Muscle of arm (tissue), 14 donors: ENCODE measurements at places on chromosomes 11 and 22. TPM values are rescaled to one million over a fixed set of nuclear protein-coding genes. Genes with fewer than 3 reads are reported as not detected.

GRCh38 chr11:3188496-3189195 is 23.5 kb upstream of the OSBPL5 start:
- DNase-seq: no peak

GRCh38 chr22:22553735-22554586 is 5.1 kb downstream of the PRAME start:
- no peak for DNase-seq

- DNase-seq: no peak
Measured at GRCh38 chr22:49333206-49333605, 494.5 kb downstream of the BRD1 start.

GRCh38 chr11:116853461-116854073 is 16.1 kb upstream of the APOA1 start:
- DNase-seq: no peak

DNA sequence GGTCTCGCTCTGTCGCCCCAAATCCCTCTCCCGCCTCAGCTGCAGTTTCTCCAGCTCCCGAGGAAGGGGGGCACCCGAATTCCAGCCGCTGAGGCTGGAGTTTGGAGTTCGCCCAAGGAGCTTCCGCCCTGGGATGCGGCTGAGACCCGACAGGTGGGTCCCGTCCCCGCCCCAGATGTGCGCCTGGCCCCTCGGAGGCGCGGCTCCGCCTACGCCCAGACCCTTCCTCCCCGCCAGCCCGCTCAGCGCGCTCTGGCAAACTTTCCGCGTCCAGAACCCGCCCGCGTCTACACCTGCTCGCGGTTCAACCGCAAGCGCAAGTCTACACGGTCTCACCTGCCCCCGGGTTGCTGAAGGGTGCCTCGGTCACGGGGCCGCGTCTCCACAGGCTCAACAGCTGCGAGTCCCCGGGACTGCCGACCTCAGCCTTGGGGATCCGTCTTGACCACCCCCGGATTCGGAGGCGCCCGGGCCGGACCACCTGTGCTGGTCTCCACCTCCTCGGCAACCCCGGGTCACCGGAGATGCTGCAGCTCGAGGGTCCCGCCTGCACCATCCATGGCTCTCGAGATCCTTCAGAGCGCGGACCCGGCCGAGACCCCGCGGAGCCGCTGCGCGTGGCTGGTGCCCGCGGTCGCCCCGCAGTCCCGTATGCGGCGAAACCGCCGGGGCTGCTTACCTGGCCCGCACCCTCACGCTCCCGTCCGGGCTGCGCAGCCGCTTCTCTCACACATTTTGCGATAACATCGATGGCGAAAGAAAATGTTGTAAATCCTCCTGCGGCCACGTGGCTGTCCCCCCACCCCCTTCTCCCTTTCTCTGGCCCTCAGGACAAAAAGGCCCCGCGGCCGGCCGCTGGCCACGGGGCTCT is 63.6 kb downstream of the NFAM1 start:
- no peak for DNase-seq

DNA sequence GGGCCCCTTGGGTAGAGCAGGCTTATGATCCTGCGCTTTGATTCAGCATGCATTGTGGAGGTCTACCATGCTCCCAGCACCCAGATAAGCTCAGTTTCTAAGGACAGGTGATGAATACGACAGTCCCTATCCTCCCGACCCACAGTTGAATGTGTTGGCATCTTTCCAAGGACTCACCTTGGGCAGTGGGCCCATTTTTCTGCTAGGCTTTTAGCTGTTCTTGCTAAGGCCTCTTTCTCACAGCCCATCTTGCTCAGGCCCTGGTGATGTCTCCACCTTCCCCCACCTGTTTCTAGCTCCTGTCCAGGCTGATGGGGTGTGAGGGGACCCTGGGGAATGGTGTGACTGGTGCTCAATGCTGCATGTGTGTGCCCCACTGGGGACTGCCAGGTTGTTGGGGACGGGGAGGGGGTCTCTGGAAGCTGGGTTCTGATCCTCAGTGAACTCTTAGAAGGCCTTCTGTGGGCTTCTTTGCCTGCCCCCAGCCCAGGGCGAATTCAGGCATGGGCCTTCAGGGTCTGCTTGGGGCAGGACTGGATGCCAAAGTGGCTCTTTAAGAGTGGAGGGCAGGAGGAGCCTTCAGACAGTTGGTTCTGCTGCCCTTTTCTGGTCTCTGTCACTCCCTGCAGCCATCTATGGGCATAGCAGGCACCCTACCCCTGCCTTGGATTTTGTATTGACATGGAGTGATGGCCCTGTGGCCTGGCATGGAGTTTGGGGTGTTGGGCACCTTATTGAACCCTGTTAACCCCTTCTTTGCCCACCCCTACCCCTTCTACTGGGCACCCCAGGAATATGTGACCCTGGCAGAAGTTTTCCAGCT is 33.1 kb downstream of the PHLDB1 start:
- DNase-seq: no peak

DNA sequence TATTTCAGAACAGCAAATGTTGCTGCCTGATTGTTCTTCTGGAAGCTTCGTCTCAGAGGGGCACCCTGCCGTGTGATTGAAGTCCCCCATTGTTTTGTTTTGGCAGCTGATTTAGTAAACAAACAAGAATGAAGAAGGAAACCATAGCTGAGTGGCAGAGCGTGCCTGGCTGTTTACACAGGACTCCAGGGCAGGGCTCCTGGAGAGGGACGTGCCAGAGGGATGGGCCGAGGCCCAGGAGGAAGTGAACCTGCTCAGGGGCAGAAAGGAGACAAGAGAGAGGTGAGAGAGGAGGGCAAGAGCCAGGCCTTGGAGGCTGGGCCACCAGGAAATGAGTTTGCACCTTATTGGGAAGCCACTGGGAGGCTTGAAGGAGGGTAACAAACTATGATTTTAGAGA is 85.5 kb upstream of the B3GAT1 start:
- DNase-seq: no peak

GRCh38 chr22:47899894-47900293 is 1137.4 kb downstream of the TBC1D22A start:
- DNase-seq: no peak

DNA sequence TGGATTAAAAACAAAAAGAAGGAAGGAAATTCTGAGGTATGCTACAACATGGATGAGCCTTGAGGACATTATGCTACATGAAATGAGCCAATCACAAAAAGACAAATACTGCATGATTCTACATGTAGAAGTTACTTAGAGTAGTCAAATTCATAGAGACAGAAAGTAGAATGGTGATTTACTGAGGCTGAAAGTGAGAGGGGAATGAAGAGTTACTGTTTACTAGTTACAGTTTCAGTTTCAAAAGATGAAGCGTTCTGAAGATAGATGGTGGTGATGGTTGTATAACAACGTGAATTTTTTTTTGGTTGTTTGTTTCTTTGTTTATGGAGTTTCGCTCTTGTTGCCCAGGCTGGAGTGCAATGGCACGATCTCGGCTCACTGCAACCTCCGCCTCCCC is 9.5 kb downstream of the OR5P2 start:
- no peak for DNase-seq

- peak; percentile 72 for DNase-seq
Measured at GRCh38 chr11:134951305-134951700, 539.3 kb upstream of the B3GAT1 start.

DNA sequence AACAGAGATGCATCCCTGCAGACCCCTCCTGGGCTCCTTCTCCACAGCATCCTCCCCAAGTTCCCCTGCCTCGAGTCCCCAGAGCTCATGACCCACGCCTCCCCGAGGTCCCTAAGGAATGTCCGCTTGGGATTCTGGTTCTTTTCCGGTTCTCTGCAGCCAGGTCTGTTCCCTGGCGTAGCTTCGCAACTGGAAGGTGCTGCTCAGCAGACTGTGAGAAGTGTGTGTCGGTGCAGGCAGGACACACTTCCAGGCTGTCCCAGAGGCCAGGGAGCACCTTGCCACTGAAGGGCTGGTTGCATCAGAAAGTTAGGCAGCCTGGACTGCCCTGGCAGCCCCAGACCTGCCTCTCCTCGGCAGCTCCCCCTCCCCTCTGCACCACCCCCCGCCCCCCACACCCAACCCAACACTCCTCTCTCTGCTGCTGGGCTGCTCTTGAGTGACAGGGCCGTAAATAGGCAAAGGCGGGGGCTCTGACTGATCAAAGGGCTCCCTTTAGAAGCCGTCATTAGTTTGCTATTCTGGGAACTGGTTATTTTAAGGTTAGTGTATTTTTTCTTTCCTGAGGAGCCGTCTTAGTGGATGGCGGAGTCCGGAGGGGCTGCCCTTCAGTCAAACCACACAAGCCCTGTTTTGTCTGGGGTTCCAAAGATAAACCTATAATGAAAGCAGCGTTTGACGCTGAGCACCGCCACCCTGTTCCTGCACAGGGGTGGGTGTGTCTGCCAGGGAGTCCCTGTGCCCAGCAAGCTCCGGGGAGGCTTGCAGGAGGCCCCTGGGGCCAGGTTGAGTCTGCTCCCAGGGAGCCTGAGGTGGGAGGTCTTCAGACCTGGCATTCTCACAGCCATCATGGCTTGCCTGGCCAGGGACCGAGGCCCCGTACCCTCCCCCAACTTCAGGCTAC is 88.6 kb upstream of the KCNQ1OT1 start:
- DNase-seq: no peak

DNA sequence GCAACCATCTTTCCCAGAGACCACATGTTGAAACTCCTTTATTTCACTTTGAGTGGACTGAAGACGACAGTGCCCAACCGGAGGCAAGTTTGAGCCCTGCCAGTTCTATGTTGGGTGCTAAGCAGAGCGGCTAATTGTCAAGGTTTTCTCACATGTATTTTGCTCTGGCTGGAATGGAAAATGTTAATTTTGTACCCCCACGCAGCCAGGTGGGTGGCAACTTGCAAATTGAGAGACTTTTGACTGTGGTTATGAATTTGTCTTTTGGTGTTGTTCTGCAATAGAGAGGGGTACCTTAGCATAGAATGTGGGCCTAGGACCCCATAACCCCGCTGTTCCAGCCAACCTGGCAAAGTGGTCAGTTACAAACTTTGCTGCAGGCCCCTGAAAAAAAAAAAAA is 42.5 kb upstream of the SLC5A12 start:
- DNase-seq: no peak

- DNase-seq: no peak
Measured at GRCh38 chr22:45154383-45154782, 9.3 kb upstream of the NUP50 start.

GRCh38 chr11:45102810-45103621 is 43.4 kb upstream of the PRDM11 start:
- DNase-seq: peak; percentile 69

DNA sequence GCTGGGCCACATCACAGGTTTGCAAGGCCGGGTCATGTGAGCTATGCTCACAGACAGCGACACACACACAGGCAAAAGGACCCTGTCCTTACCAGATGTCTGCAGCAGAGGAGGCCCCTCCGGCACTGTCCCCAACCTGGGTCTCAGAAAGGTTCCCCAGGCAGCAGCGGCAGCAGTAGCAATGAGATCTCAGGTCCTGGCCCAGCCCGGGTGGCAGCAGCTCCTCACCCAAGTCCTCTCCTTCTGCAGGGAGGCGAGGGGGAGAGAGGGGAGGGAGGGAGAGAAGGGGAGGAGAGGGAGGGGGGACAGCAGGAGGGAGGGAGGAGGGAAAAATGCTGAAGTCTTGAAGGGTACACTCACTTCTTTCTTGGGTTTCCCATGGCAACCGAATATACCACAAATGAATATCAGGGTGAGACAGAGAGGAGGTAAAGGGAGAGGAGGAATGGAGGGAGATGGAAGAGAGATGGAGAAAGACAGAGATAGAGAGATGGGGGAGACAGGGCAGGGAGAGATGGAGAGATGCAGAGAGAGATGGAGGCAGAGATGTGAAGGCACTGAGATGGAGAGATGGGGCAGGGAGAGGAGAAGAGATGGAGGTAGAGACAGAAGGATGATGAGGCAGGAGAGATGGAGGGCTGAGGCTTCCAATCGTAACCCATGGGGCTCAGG is 9.5 kb downstream of the ELFN2 start:
- DNase-seq: no peak

DNA sequence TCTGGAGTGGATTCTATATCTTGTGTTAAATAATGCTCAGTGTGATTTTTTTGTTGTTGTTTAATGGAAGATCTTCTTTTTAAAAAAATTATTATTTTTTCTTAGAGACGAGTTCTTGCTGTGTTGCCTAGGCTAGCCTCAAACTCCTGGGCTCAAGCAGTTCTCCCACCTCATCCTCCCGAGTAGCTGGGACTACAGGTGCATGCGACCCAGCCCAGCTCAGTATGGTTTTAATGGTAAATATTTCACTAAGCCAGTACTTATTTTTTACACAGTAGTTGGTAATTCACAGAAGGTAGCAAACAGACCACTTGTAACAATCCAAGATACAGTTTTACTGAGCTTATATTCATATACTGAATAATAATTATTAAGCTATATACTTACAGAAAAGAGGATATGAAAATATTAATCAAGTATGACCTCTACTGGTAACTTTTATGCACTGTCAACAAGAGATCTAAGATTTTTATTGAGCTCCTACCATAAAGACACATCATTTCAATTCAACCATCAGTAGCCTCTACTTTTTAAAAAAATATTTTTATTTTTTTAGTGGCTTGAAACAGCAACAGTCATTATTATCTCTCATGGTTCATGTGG is 6.1 kb upstream of the CD59 start:
- DNase-seq: no peak

GRCh38 chr11:17702876-17703275 is 16.5 kb upstream of the MYOD1 start:
- no peak for DNase-seq

DNA sequence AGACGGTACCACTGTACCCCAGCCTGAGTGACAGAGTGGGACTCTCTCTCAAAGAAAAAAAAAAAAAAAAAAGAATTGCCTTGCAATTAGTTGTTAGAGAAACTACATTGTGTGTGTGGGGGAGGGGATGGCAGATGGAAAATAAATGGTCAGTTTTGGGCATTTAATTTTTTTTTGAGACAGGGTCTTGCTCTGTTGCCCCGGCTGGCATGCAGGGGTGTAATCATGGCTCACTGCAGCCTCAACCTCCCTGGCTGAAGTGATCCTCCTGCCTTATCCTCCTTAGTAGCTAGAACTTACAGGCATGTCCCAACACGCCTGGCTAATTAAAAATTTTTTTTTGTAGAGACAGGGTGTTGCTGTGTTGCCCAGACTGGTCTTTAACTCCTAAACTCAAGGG is 36.4 kb downstream of the WEE1 start:
- DNase-seq: no peak

DNA sequence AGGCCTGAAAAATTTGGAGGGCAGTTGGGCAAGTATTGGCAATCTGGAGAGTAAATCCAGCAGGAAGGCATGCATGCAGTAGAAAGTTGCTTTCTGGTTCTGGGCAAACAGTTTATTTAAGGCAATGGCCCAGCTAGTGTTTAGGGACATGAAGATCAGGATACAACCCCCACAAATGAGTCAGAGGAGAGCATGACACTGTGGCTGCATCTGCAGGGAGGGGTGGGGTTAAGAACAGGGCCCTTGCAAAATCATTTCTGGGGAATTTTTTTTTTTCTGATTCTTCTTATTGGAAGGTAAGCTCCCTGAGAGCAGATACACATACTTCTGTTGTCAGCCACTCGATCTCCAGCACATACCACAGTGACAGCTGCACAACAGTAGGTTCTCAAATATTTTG is 61.1 kb downstream of the FDX1 start:
- DNase-seq: no peak

- no peak for DNase-seq
Measured at GRCh38 chr11:104570078-104570701, 328.1 kb downstream of the CASP12 start.

KRTAP5-1 gene
- polyA plus RNA-seq: 1.7 TPM

GPR137 gene
- polyA plus RNA-seq: 32.9 TPM

FAM111B gene
- 12.9 TPM for polyA plus RNA-seq

CATSPER1 gene
- 0.57 TPM for polyA plus RNA-seq

SMIM35 gene
- 0.36 TPM for polyA plus RNA-seq

MPEG1 gene
- polyA plus RNA-seq: 10.9 TPM

MS4A6E gene
- polyA plus RNA-seq: not detected

NNMT gene
- 70.8 TPM for polyA plus RNA-seq

PRSS23 gene
- not detected for polyA plus RNA-seq

SCN2B gene
- 4.4 TPM for polyA plus RNA-seq

MRPL40 gene
- 34.2 TPM for polyA plus RNA-seq
